ENCODE measurements at places on chromosomes 4 and X.

- no peaks in the 10 kb centered on the region for H3K27me3 ChIP-seq
- H3K27ac ChIP-seq = no peak overlapping the region
- DNase-seq = no peak
- H3K36me3 ChIP-seq = no peaks in the 10 kb centered on the region
Observed at GRCh38 chr4:159107203-159107925, 4.5 kb downstream of the RAPGEF2 start.

DNA sequence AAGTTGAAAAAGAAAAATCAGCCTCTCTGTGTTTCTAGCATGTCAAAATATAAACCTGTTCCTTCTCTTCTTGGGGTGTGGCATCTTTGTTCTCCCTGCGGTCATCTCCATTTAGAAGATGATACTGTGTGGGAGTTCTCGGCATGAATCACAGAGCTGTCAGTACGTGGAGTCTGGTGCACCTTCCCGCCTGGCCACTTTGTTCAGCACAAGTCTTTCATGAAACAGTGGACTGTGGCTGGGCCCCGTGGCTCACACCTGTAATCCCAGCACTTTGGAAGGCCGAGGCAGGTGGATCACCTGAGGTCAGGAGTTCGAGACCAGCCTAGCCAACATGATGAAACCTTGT lies 166.5 kb downstream of the MAML3 start:
- DNase-seq = no peak
- H3K4me3 ChIP-seq = no peak overlapping the region
- H3K4me1 ChIP-seq = no peaks in the 10 kb centered on the region
- H3K36me3 ChIP-seq = no peaks in the 10 kb centered on the region

DNA sequence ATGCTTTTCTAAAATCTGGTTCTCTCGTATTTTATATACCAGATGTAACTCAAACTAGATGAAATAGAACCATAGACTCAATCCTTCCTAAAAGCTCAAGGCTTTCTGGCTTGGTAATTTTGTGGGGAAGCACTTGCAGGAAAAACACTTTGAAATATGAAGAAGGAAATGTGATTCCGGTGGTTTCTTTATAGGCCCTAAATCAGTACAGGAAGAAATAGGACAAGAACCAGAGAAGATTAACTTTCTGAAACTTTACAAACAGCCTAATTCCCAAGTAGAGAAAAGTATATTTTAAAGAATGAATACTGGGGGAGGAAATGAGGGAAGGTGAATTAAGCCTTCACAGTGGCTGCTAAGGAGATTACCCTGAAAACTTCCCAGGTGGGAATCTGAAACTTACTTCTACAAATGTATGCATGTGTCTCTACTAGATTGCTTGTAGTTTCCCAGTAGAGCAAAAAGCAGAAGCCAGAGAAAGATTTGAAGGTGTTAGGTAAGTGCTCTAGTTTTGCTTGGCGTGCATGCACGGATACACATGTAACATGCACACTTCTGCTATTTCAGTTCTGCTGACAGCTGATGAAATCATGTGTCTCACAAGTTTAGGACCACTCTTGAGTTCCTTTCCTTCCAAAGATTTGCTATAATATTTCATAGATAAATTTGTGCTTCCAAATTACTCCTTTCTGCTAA lies 92.1 kb downstream of the AFF1 start:
- H3K4me1 ChIP-seq = peaks cover 65% of the 10 kb centered on the region
- H3K4me3 ChIP-seq = peak overlapping the region; percentile 56
- H3K27ac ChIP-seq = peak overlapping the region; percentile 89
- no peaks in the 10 kb centered on the region for H3K27me3 ChIP-seq
- peaks cover 4% of the 10 kb centered on the region for H3K36me3 ChIP-seq

GRCh38 chrX:132488819-132489577 lies at the start of gene MBNL3:
TSS of gene MBNL3 (minus strand) at chrX:132489038. CDS start at chrX:132439611, 49,427 bp downstream.
- peak within 1 kb of the TSS; percentile 98 for H3K4me3 ChIP-seq
- peak; percentile 61 for DNase-seq
- no peaks in the 10 kb centered on the region for H3K27me3 ChIP-seq
- peaks cover 60% of the 10 kb centered on the region for H3K4me1 ChIP-seq
- H3K36me3 ChIP-seq = peaks cover 6% of the 10 kb centered on the region
- peak within 1 kb of the TSS; percentile 99 for H3K27ac ChIP-seq

DNA sequence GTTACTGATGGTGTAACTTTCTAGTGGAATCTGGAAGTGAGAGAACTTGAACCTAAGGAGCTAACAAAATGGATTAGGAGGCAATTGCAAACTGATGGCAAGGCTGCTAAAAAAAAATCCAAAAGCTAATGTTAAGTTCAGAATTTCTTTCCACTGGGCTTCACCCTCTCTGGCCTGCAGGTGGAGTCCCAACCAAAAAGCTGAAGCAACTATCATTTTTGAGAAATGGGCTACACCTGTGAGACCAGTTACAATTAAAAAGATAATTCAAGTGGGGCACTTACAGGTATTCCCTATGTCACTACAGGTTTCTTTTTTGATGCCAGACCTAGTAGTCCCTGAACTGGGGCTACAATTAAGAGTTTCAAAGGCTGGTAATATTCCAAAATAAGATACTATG lies 142.1 kb upstream of the FTHL17 start:
- H3K27me3 ChIP-seq = no peaks in the 10 kb centered on the region
- peaks cover 8% of the 10 kb centered on the region for H3K4me1 ChIP-seq
- H3K27ac ChIP-seq = no peak overlapping the region
- no peaks in the 10 kb centered on the region for H3K36me3 ChIP-seq

DNA sequence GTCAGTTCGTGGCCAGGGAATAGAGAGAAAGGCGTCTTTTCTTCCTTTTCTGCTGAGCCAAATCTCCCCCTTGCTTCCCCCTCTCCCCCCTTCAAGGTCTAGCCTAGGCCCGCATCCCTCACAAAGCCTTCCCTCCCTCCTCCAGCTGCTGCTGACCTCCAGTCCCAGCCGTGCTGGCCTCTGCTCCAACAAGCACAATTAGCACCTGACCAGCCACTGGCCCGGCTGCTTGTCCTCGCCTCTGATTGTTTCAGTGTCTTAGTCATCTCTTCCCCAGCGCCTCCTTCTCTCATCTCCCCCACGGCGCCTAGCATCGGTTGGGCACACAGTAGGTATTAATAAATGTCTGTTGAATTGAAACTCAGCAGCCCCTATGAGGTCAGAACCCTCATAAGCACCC lies 4.2 kb downstream of the ELF4 start:
- H3K27ac ChIP-seq = peak overlapping the region; percentile 56
- no peak for DNase-seq
- no peaks in the 10 kb centered on the region for H3K27me3 ChIP-seq
- no peak overlapping the region for H3K4me3 ChIP-seq
- H3K4me1 ChIP-seq = peaks cover 63% of the 10 kb centered on the region

- H3K36me3 ChIP-seq = peaks cover 25% of the 10 kb centered on the region
- no peak overlapping the region for H3K27ac ChIP-seq
- H3K4me3 ChIP-seq = no peak overlapping the region
- peaks cover 17% of the 10 kb centered on the region for H3K4me1 ChIP-seq
- H3K27me3 ChIP-seq = no peaks in the 10 kb centered on the region
Observed at GRCh38 chrX:120452131-120452530, 17.0 kb downstream of the LAMP2 start.

GRCh38 chr4:85812776-85813175 lies 337.8 kb downstream of the ARHGAP24 start:
- H3K27ac ChIP-seq = no peak overlapping the region
- peaks cover 8% of the 10 kb centered on the region for H3K4me1 ChIP-seq
- peaks cover 29% of the 10 kb centered on the region for H3K36me3 ChIP-seq
- H3K27me3 ChIP-seq = no peaks in the 10 kb centered on the region
- no peak for DNase-seq
- no peak overlapping the region for H3K4me3 ChIP-seq

DNA sequence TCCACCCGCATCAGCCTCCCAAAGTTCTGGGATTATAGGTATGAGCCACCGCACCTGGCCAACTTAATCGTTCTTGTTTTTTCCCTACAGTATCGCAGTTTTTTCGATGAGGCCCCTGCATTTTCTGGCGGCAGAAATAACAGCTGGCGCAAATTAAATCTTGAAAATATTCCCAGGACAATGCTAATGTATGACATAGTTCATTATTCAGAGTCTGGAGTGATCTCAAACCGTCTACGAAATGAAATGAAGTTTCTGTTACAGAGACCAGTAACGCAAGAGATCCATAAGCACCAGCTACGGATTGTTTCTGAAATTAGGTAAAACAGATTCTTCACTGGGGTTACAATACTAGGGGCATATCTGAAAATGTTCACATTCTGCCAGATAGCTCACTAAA lies 27.3 kb downstream of the CXorf58 start:
- no peaks in the 10 kb centered on the region for H3K27me3 ChIP-seq
- no peak for DNase-seq
- H3K4me1 ChIP-seq = peaks cover 4% of the 10 kb centered on the region
- H3K4me3 ChIP-seq = no peak overlapping the region
- no peak overlapping the region for H3K27ac ChIP-seq
- no peaks in the 10 kb centered on the region for H3K36me3 ChIP-seq

DNA sequence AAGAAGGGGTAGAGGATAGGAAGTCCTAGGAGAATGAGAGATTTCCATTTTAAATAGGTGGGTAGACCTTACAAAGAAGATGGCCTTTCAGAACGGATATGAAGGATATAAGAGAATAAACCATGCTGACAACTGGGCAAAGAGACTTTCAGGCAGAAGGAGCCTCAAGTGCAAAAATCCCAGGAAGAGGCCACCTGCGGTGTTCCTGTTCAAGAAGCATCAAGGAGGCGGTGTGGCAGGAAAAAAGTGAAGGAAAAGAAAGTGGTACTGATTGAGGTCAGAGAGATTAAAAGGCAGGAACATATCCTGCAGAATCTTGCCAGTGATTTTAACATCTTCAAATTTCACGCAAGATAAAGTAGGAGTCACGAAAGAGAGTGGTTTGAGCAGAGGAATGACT lies 172.0 kb downstream of the FSTL5 start:
- no peak for DNase-seq
- H3K4me3 ChIP-seq = no peak overlapping the region

GRCh38 chr4:56425518-56425917 lies 9.9 kb downstream of the PPAT start:
- peaks cover 12% of the 10 kb centered on the region for H3K4me1 ChIP-seq
- no peaks in the 10 kb centered on the region for H3K27me3 ChIP-seq
- H3K27ac ChIP-seq = no peak overlapping the region
- no peak for DNase-seq
- no peak overlapping the region for H3K4me3 ChIP-seq
- no peaks in the 10 kb centered on the region for H3K36me3 ChIP-seq

- peaks cover 6% of the 10 kb centered on the region for H3K36me3 ChIP-seq
- peaks cover 3% of the 10 kb centered on the region for H3K27me3 ChIP-seq
- no peak overlapping the region for H3K27ac ChIP-seq
- DNase-seq = no peak
- no peak overlapping the region for H3K4me3 ChIP-seq
- peaks cover 3% of the 10 kb centered on the region for H3K4me1 ChIP-seq
Observed at GRCh38 chrX:149471397-149471796, 33.7 kb downstream of the IDS start.

DNA sequence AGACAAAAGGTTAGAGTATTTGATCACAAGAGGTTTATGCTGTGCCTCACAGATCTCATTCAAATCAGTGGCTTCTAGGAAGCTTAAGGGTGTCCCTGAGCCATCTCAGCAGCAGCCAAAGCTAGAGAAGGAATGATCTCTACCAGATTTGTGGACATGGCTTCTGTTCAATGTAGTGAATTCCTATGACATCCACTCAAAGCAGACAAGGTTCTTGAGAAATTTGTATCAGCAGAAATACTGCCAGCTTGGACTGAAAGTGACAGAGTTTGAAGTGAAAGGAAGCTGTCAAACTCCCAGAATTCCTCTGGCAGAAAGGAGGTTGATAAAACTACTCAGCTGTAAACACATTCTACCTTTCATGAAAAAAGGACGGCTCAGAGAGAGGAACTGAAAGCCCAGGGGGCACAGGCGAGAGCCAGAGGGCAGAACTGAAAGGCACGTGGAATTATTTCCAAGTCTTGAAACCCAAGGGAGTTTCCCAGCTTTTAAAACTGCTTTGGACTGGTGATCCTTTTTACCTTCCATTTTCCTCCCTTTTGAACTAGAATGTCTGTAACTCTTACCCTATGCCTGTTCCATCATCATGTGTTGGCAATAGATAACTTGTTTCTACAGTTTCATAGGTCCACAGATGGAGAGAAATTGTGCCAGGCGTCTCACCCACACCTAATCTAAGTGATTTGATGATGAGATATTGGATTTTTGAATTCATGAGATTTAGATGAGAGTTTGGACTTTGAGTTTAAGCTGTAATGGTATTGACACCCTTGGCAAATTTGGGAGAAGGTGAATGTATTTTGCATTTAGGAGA lies 14.5 kb upstream of the MED14 start:
- H3K36me3 ChIP-seq = no peaks in the 10 kb centered on the region
- no peak for DNase-seq
- peak overlapping the region; percentile 70 for H3K27ac ChIP-seq
- H3K4me3 ChIP-seq = peak overlapping the region; percentile 58

- no peak for DNase-seq
- no peak overlapping the region for H3K4me3 ChIP-seq
- no peaks in the 10 kb centered on the region for H3K27me3 ChIP-seq
- H3K4me1 ChIP-seq = no peaks in the 10 kb centered on the region
- H3K36me3 ChIP-seq = no peaks in the 10 kb centered on the region
- no peak overlapping the region for H3K27ac ChIP-seq
Observed at GRCh38 chr4:20181926-20182325, 69.8 kb upstream of the SLIT2 start.

- peaks cover 10% of the 10 kb centered on the region for H3K36me3 ChIP-seq
- H3K27me3 ChIP-seq = no peaks in the 10 kb centered on the region
- no peak for DNase-seq
- H3K27ac ChIP-seq = peak overlapping the region; percentile 78
- no peak overlapping the region for H3K4me3 ChIP-seq
Observed at GRCh38 chrX:10052906-10053625, 85.9 kb downstream of the CLDN34 start.

GRCh38 chrX:155434906-155435743 lies 23.3 kb downstream of the F8A3 start:
- DNase-seq = no peak
- no peaks in the 10 kb centered on the region for H3K36me3 ChIP-seq
- H3K4me3 ChIP-seq = no peak overlapping the region

DNA sequence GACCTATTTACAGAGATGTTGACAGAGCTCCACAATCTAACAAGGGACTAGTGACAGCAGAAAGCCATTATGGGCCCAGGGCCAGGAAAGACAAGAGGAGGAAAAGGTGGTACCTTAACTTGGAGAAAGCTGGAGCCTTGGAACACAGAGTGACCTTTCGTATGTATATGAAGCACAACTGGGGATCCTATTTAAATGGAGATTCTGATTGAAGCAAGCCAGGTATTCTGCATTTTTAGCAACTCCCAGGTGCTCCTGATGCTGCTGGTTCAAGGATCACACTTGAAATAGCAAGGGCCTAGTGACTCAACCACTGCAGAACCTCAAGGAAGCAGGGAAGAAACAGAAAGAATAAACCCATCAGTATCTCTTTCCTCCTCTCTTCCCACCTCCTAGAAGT lies 99.4 kb downstream of the TMEM47 start:
- H3K36me3 ChIP-seq = no peaks in the 10 kb centered on the region
- H3K27ac ChIP-seq = no peak overlapping the region
- no peaks in the 10 kb centered on the region for H3K4me1 ChIP-seq
- no peaks in the 10 kb centered on the region for H3K27me3 ChIP-seq
- no peak for DNase-seq

DNA sequence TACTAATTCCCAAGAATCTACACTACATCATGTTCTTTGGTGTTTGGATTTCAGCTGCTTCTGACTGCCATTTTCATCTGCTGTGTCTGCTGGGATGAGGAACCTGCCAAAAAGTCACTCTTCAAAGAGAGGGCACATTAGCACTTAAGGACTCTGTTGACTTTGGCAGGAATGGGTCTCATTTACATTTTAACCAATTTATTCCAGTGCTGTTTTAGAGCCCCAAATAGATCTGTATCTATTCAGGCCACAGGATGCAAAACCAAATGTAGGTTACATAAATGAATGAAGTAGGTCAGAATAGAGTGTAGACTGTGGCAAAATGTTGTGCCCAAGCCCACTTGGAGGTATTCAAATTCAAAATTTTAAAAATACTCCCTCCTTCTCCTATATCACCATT lies 14.4 kb downstream of the TXK start:
- no peaks in the 10 kb centered on the region for H3K27me3 ChIP-seq
- H3K4me1 ChIP-seq = no peaks in the 10 kb centered on the region
- no peak for DNase-seq
- H3K27ac ChIP-seq = no peak overlapping the region
